ENCODE measurements at places on chromosomes 3 and 15.

- DNase-seq = no peak
Observed at GRCh38 chr3:151383111-151383510, 1.4 kb downstream of the P2RY12 start.

GRCh38 chr15:96184297-96184696, 146.2 kb upstream of the NR2F2 start:
- no peak for DNase-seq

GRCh38 chr15:39792025-39792843, 9.6 kb upstream of the FSIP1 start:
- DNase-seq = no peak

DNA sequence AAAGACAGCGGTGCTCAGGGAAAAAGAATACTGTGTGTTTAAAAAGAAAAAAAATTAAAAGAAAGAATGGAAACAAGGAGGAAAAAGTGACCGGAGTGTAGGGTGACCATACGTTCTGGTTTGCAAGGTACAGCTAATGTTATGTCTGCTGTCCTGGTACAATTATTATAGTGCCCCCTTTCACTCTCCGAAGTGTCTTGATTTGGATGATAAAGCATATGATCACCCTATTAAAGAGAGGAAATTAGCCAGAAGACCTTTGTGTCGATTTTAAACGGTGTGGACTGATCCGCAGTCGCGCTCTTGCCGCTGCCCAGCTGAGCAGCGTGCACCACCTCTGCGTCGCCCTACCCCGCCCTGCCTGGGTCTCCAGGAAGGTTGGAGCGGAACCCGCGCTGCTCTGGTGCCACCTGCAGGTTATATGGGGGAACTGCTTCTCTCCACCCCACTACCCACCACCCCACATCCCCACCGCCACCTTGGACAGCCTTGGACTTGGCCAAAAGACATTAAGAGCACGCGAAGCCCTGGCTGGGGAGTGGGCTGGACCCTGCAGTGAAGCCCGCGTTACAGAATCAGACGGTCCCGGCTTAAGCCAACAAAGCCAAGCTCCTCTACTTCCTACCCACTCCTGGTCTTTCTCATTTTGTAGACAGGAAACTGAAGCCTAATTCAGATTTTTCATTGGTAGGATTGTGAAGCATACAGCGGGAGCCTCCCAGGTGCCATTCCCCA, 41.2 kb upstream of the UBE2Q2 start:
- peak; percentile 80 for DNase-seq

DNA sequence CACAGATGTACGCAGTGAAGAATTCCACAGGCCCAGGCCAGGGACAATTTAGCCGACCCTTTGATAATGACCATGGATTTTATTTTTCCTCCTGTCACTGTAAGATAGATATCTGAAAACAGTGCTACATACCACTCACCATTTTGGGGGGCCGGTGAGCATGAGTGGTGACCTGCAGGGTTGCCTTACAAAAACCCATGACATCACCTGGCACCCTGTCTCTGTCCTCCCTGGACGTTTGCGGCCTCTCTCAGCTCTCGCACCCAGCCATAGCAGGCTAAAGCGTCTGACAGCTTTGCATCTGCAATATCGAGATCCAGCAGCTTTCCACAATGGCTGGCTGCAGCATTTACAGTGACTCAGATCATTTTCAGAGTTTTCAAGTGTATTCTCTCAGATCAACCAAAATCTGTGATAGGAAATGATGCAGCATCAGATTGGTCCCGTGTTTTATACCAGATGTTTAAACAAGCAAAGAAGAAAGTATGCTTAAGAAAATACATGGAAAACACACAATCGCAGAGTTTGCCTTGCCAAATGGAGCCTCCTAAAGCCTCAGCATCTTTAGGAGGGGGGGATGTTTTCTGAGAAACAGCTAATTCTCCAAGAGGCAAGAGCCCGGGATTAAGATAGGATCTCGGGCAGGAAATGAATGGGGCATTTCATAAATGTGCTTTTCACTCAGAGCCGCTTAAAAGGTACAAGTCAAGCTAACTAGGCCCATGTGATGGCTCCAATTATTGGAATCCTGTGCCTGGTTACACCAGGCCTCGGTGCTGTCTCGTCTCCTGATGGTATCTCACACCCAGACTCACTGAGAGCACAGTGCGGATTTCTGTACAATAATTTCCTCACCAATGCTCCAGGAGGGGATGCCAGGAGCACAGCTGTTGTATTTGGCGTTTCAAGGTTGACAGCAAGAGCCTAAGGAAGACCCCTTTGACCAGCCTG, 257.3 kb downstream of the XXYLT1 start:
- no peak for DNase-seq

GRCh38 chr3:187406927-187407326, 38.7 kb downstream of the RTP4 start:
- no peak for DNase-seq

GRCh38 chr3:167983583-167983982, 112.1 kb downstream of the GOLIM4 start:
- DNase-seq = no peak

GRCh38 chr3:174548841-174549623, 310.1 kb upstream of the NAALADL2 start:
- DNase-seq = no peak

- DNase-seq = no peak
Observed at GRCh38 chr3:126852511-126852910, 130.4 kb upstream of the PLXNA1 start.

DNA sequence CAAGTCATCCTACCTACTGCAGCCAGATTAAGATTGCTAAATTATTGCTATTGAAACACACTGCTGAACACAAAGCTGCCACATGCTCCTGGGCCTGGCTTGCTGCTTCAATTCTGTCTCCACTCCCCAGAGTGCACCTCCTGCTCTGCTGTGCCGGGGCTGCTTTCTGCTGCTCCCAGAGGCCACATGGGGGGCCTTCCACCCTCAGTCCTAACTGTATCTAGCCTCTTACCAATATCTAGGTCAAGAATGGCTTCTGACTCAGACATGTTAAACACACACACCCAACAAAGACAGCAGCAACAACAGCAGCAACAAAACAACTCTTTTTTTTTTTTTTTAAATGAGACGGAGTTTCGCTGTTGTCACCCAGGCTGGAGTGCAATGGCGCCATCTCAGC, 33.0 kb downstream of the MYZAP start:
- DNase-seq = no peak

- DNase-seq = no peak
Observed at GRCh38 chr15:87866961-87867360, 389.6 kb downstream of the NTRK3 start.

DNA sequence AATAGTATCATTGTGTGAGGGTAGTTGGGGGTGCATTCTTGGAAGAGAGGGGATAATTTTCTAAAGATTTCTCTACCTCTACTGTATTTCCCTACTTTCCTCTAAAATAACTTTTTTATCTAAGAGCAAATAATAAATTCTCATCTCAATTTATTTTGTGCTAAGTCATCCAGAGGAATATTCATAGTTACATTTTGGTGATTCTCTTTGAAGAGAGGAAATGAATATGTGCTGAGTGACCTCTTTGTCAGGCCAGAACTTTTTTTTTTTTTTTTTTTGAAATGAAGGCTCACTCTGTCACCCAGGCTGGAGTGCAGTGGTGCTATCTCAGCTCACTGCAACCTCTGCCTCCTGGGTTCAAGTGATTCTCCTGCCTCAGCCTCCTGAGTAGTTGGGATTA, 15.1 kb upstream of the CCDC80 start:
- no peak for DNase-seq

DNA sequence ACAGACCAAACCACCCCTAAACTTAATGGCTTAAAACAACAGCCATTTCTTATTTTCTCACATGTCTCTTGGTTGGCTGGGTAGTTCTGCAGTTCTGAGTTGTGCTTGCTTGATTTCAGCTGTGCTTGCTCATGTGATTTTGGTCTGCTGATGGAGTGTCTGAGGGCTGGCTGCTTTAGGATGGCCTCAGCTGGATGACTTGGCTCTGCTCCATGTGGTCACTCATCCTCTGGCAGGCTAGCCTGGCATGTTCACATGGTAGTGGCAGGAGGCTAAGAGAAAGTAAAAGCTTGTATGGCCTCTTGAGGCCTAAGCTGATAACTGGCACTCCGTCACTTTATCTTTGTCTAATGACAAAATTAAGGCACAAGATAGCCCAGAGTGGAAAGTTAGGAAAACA, 4.1 kb downstream of the SV2B start:
- DNase-seq = no peak

DNA sequence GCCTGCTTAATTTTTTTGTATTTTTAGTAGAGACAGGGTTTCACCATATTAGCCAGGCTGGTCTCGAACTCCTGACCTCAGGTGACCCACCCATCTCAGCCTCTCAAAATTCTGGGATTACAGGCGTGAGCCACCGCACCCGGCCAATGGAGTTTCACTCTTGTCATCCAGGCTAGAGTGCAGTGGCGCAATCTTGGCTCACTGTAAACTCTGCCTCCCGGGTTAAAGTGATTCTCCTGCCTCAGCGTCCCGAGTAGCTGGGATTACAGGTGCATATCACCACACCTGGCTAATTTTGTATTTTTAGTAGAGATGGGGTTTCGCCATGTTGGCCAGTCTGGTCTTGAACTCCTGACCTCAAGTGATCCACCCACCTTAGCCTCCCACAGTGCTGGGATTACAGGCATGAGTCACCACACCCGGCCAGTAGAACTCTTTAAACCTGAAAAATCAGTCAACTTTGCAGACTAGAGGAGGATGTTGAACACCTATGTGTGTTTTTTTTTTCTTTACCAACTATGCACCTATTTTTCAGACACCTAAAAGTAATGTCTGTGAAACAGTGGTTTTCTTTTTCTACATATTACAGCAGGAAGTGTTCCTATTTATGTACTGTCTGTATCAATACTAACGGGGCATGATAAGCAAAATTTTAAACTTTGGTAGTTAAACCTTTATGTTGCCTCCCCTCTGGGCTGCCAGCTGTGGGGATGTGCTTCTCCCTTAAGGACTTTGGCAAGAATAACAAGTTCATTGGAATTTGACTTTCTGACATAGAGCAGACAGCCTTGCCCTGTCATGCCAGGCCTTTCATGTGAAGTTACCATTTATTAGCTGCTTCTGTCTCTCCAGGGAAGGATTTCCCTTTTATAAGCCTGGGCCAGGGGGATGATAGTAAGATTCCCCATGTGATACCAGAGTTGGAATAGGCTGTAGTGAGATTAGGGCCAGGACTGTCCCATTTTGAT, 8.1 kb downstream of the ARIH2 start:
- DNase-seq = no peak

DNA sequence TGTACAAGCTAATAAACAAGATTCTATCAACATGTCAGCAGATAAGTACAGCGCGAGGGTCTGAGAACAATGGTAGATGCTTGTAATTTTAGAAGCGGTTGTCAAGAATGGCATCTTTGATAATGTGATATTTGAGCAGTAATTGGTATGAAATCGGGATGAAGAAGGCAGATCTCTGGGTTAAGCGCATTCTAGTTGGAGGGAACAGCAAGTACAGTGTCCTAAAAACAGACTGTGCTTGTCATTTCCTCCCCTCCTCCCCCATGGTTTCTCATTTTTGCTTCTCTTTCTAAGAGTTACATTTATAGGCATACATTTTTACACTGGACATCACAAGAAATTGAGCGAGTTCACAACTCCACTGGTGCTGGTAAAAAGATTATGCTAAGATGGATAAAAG, 23.3 kb downstream of the TGFBR2 start:
- DNase-seq = no peak

- no peak for DNase-seq
Observed at GRCh38 chr15:27677951-27678350, 421.2 kb downstream of the OCA2 start.

DNA sequence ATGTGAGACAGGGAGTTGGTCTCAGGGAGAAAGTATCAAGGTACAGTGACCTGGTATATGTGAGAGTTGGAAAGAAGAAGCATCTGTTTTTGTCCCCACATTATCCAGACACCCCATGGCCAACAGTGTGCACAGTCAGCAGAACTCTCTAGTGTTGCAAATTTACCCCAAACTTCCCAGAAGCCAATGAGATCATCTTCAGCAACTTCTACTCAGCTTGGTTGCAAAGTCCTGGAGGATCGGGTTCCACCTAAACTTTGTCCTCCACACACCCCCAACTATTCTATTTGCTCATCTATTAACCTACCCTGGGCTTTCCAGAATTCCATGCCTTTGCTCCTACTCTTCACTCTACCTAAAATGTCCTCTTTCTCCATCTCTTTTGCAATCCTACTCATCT, 15.7 kb downstream of the RBSN start:
- DNase-seq = no peak

DNA sequence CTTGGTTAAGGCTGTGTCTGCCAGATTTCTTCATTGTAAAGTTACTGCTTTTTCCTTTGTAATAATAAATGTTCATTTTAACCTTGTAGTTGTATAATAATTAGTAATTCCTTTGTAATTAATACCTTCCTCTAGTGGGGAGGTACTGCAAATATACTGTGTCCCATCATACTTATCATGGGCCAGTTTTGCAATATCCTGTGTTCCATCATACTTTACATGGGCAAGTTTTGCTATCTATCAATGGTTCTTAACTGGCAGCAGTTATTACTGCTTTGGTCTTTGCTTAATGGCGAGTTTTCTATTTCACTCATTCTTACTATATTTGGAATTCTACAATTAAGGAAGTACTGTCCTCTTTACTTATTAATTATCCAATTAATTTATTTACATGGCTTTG, 10.6 kb downstream of the ATP2C1 start:
- no peak for DNase-seq

DNA sequence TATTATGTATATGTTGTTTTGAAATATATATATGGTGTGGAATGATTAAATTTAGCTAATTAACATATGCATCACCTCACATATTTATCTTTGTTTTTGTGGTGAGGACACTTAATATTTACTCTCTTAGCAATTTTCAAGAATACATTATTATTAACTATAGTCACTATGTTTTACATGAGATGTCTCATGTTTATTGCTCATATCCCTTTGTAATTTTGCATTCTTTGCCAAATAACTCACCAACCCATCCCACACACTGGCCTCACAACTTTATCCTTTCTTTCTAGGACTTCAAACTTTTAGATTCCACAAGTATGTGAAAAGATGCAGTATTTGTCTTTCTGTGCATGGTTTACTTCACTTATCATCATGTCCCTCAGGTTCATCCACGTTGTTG, 950.2 kb upstream of the CADM2 start:
- no peak for DNase-seq

- no peak for DNase-seq
Observed at GRCh38 chr3:24503616-24504113, 9.0 kb upstream of the THRB start.

GRCh38 chr3:187403768-187404288, 35.6 kb downstream of the RTP4 start:
- DNase-seq = peak; percentile 60

DNA sequence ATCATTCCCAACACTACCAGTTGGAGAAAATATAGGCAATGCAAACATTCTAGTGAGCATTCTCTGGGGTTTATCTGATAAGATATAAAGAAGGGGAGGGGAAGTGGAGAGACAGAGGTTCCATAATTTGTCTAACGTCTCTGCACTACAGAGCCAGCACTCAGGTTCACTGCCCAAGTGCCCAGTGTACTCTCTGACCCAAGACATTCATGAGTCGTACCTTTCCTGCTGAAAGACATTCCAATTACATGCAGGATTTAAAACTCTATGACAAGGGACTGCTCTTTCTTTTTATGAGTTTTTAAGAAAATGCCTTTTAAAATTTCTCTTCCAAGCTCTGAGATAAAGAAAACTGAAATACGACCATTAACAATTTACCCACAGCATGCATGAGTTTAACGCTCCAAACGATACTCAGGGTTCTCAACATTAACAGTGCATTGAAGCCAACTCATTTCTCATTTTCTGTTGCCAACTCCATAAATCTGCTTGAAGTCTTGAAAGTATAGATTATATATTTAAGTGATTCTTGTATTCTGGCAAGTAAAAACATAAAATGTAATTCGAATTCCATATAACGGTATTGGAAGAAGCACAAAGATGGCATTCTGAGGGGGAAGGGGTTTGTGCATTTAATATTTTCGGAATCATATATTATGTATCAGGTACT, 193.4 kb downstream of the SUCLG2 start:
- no peak for DNase-seq
